K562 (cell line): ENCODE measurements at places on chromosomes 5 and 9.

DNA sequence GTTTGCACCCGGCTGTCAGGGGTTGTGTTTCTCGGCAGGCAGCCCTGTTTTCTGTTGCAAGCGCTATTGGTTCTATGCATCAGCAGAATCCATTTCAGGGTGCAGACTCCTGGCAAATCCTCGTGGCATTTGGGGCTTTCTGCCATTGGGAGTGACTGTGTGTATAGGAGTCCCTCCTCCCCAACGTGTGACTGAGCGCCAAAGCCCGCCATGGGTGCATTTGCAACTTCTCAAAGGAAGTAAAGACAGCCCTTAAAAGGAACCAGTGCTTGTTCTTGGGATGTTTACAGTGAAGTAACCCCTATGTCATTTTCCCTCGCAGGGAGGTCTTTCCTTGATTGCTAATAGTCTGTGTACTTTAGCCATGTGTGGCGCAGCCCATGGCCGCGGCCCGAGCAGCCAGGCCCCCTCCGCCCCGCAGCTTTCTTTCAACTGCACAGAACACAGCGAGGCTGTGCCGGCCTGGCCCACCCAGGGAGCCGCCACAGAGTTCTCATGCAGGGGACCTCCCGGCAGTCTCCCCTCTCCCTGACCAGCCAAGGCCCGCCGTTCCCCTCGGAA, 175.6 kb downstream of the HSD17B3 start:
- H3K27me3 ChIP-seq: peaks cover 15% of the 10 kb centered on the region; the same call in 2 of the 3 replicates
- H3K27ac ChIP-seq: no peak overlapping the region
- H3K4me1 ChIP-seq: no peaks in the 10 kb centered on the region
- H3K36me3 ChIP-seq: no peaks in the 10 kb centered on the region

DNA sequence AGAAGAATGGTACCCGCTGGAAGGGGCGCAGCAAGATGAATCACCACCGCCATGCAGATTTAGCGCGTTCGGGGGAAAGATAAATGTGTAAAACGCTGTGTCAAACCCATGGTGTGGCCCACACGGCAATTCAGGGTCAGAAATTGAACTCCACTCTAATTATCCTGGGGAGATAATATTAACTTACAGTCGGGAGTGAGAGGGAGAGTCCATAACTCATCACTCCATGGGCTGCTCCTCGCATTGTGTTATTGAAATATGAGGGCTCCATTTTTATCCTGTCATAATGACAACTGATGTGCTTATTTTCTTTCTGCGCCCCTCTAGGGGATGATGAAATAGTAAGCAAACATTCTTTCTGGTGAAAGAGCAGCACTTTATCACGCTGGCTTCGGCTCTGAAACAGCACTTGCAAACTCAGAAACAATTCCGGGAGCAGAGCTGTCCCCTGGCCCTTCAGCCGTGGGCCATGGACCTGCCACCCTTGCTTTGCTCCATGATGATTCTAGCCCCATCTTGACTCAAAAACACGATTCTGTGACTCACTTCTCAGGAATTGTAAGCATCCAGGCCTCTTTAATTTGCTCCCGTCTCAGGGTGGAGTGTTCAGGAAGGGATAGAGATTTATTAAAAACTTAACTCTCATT, 431.6 kb downstream of the IRX1 start:
- no peak for DNase-seq
- no peaks in the 10 kb centered on the region for H3K4me1 ChIP-seq
- no peaks in the 10 kb centered on the region for H3K27me3 ChIP-seq
- no peak overlapping the region for H3K27ac ChIP-seq

- no peaks in the 10 kb centered on the region for H3K27me3 ChIP-seq
- no peak overlapping the region for H3K4me3 ChIP-seq
- no peak for DNase-seq
- no peak overlapping the region for H3K27ac ChIP-seq
- H3K4me1 ChIP-seq: no peaks in the 10 kb centered on the region
- peaks cover 43% of the 10 kb centered on the region for H3K36me3 ChIP-seq
Measured at GRCh38 chr9:135857843-135858242, 49.5 kb downstream of the CAMSAP1 start.

- no peak overlapping the region for H3K4me3 ChIP-seq
- no peaks in the 10 kb centered on the region for H3K36me3 ChIP-seq
- H3K4me1 ChIP-seq: no peaks in the 10 kb centered on the region; the same call in 1 of the 2 replicates
- DNase-seq: no peak
- no peak overlapping the region for H3K27ac ChIP-seq
Measured at GRCh38 chr5:176425791-176426190, 9.5 kb upstream of the CLTB start.

DNA sequence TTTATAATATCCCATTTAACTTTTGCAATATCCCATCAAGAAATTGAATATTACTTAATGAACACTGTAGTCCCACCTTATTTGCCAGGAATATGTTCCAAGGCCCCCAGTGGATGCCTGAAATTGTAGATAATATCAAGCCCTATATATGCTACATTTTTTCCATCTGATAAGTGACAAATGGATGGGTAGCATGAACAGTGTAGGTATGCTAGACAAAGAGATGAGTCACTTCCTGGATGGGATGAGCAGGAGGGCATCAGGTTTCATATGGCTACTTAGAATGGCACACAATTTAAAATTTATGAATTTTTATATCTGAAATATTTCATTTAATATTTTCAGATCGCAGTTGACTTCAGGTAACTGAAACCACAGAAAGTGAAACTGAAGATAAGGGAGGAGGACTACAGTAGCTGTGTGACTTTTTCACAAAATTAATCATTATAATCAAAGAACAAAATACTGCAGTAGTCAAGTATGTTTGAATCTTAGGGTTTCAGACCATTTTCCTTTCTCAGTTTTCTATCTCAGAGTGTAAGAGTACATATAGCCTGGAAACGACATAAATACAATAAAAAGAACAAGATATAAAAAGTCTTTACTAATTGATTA, 636.4 kb upstream of the ARRDC3 start:
- no peak overlapping the region for H3K27ac ChIP-seq
- no peaks in the 10 kb centered on the region for H3K27me3 ChIP-seq
- no peak for DNase-seq
- H3K4me1 ChIP-seq: no peaks in the 10 kb centered on the region
- no peaks in the 10 kb centered on the region for H3K36me3 ChIP-seq

- H3K27ac ChIP-seq: no peak overlapping the region
- no peak for DNase-seq
- no peak overlapping the region for H3K4me3 ChIP-seq
- no peaks in the 10 kb centered on the region for H3K36me3 ChIP-seq
Measured at GRCh38 chr5:54603372-54603771, 85.8 kb downstream of the SNX18 start.
